ENCODE measurements at places on chromosomes 3 and 15.

DNA sequence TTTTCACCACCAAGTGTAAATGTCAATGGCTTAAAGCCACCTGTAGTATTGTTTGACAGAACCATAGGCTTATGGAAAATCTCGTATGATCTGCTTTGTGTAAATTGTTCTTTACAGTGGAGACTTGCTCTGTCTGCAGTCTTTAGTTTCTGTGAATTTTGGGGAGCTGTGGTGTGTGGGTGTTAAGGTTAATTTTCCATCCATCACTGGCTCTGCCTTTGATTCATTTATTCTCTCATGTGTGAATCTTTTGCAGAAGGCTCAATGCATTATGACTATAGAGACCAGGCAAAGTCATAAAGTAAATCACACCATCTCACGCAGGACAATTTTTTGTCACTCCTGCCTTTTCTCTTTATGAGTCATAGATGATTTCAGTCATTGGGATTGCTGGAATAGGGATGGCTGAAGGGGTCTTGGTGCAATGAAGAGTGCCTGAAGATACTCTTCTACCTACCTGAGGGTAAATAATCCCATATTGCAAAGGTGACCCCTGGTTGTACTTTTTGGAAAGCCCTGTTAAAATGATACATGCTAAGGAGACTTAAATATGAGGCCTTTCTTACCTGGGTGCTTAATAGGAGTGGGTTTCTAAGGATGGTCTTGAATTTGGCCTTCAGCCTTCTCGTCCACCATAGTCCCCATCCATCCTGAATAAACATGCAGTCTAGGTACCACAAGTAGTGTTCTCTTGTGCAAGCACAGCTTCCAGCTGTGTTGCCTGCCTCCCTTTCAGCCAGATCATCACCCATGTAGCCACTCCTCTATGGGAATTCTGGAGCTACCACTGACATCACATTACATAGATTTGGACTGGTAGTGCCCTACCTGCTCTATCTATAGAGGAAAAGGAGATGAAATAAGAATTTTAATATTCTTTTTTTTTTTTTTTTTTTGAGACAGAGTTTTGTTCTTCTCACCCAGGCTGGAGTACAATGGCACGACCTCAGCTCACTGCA lies 14.3 kb downstream of the TGFBR2 start:
- DNase-seq = peak; percentile 52

DNA sequence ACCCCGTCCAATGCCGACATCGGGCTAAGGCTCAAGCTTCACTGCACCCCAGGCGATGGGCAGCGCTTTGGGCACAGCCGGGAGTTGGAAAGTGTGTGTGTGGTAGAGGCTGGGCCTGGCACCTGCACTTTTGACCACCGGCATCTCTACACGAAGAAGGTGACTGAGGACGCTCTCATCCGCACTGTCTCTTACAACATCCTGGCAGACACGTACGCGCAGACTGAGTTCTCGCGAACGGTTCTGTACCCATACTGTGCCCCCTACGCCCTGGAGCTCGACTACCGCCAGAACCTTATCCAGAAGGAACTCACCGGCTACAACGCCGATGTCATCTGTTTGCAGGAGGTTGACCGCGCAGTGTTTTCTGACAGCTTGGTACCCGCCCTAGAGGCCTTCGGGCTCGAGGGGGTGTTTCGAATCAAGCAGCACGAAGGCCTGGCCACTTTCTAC lies 1.0 kb downstream of the PDE12 start:
- DNase-seq = peak; percentile 44

GRCh38 chr15:87877822-87878542 lies 378.6 kb downstream of the NTRK3 start:
- DNase-seq = no peak

DNA sequence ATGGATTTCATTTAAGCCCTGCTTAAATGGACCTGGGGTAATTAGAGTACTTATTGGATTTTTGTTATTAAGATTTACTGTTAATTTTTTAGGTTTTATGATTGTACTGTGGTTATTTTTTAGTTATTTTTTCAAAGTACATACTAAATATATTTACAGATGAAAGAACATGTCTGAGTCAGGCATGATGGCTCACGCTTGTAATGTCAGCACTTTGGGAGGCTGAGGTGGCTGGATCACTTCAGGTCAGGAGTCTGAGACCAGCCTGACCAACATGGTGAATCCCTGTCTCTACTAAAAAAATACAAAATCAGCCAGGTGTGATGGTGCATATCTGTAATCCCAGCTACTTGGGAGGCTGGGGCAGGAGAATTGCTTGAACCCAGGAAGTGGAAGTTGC lies 16.2 kb upstream of the RPL24 start:
- no peak for DNase-seq

Data from activated naive CD8-positive, alpha-beta T cell treated with anti-CD3 and anti-CD28 coated beads for 36 hours (primary cell).